ENCODE measurements at places on chromosomes 1 and 21. TPM values are rescaled to one million over a fixed set of nuclear protein-coding genes. Genes with fewer than 3 reads are reported as not detected.

DNA sequence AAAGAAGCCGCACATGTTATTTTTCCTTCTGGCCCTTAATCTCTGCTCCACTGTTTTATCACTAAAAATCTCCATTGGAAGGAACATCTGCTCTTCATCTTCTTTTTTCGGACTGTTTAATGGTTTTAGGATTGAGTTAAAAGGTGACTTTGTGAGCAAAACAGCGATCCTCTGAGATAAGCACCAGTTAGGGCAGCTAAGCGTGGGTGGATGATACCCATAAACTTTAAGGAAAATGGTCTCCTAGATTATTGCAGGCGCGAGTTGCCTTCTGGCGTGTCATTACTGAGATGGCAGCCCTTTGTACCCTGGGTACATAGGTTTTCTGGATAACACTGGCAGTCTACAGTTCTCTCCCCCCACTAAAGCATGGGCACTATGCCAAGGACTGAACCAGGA lies 44.0 kb upstream of the HMGB4 start:
- DNase-seq, result no peak

The C1orf141 gene
- not detected for total RNA-seq

The KCNC4 gene
- total RNA-seq, result 0.44 TPM

GRCh38 chr1:156489166-156489934 lies 11.2 kb downstream of the MEF2D start:
- DNase-seq, result no peak

The SPSB1 gene
- total RNA-seq, result 21.6 TPM

The WNT3A gene
- total RNA-seq, result not detected

The OR2L3 gene
- total RNA-seq, result not detected

GRCh38 chr1:167720965-167721616 lies 691 bp upstream of the MPZL1 start:
- peak; percentile 63 for DNase-seq

The IVL gene
- total RNA-seq, result not detected

DNA sequence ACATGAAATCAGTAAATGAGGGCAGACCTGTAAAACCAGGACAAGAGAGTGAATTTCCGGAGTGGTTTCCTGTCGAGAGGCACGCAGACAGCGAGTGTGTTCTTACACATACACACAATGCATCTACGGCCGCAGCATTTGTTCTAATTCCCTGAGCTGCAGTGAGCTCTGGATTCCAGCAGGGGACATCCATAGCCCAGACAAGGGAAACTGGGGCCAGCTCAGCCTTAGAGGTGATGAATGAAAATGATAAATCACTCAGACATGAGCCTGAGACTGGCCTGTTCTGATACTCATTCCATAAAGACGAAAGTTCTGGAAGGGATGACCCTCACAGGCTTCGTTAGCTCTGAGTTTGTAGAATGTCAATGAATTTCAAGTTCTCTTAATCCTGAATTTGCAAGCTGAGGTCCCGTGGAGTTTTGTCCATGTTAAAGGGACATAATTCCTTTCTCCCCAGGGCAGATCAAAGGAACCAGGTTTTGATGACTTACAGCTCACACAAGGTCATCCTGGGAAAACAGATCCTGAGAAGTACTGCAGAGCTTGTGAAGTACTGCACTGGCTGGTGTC lies 207.9 kb upstream of the C1orf87 start:
- DNase-seq, result peak; percentile 86

The LCE2C gene
- total RNA-seq, result not detected

The C1orf53 gene
- 3.4 TPM for total RNA-seq

GRCh38 chr1:219269171-219269570 lies 95.5 kb downstream of the LYPLAL1 start:
- DNase-seq, result no peak

DNA sequence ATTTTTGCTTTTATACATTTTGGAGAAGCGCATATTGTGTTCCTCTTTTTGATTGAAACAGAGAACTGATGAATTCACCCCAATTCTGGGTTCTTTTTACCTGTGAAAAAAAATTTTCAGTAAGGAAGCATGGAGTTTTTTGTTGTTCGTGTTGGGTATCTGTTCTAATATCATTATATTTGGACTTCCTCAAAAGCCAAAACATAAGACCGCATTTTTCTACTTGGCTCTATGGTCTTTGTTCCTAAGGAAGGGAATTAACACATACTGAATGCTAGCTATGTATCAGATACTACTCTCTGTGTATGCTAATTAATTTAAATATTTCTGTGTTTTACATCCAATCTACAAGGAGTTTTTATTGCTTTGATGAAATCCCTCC lies 12.9 kb downstream of the EPB41 start:
- DNase-seq, result no peak

DNA sequence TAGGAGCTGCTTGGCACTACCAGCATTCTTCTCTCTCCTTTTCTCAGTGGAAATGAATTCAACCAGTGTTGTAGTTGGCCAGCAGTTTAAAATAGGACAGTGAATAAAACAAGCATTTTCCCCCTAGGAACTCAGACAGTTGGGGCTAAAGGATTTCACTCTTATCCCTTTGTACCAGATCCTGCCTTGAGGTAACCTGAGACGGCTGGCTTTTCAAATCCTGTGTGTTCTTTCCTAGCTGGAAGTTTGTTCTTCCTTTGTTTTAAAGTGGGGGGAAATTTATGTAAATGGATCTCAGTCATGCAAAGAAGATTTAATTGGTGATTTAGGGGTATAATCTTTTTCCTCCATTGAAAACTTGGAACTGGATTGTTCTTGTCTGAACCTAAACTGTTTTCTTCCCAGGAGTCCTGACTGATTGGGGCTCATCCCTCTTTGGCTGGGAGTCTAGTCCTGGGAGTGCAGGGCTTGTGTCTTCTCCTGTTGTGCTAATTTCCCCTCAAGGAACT lies 23.3 kb downstream of the ZP4 start:
- DNase-seq, result no peak

The TNFRSF1B gene
- 8.7 TPM for total RNA-seq

DNA sequence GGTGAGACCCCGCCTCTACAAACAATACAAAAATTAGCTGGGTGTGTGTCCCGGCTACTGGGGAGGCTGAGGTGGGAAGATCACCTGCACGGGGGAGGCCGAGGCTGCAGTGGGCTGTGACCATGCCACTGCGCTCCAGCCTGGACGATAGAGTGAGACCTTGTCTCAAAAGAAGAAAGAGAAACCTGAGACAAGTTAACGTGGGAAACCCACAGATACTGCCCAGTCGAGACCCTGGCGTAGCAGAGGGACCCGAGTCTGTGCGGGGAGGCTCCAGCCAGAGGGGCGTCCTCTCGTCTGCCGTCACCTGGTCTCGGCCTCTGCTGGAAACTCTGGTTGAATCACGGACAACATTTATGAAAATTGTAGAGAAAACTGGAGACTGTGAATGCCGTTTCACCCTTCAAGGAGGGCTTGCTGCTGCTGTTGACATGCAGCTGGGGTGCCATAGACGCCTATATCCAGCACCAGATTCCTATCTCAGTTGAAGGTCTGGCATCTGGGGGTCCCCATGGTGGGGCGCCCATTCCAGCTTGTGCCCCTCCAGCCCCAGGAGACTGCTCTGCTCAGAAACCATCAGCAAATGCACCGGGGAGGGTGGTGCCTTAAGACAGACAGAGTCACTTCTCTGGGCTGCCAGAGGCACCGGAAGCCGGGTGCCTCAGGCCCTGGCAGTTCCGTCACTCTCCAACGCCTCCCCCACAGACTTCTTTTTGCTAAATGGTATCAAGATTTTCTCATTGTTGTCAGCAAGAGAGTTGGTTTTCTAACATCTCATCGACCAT lies 13.6 kb upstream of the CDK11B start:
- DNase-seq, result no peak

DNA sequence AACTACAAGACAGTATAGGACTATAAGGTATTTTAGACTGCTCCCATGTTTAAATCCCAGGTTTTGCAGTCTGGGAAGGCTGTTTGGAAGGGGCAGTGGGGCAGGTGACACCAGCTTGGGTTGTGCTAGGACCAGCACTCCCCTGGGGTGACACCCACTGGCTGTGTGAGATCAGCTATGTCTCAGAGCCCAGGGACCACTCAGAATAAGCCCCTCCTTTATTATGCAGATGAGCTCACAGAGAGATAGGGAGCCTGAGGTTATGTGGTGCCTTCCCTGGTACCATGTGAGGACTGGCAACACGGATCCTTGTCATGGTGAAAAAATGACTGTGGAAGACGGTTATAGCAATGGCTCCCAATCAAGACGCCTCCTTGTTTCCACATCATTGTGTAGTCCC lies 71.0 kb downstream of the NENF start:
- DNase-seq, result no peak

DNA sequence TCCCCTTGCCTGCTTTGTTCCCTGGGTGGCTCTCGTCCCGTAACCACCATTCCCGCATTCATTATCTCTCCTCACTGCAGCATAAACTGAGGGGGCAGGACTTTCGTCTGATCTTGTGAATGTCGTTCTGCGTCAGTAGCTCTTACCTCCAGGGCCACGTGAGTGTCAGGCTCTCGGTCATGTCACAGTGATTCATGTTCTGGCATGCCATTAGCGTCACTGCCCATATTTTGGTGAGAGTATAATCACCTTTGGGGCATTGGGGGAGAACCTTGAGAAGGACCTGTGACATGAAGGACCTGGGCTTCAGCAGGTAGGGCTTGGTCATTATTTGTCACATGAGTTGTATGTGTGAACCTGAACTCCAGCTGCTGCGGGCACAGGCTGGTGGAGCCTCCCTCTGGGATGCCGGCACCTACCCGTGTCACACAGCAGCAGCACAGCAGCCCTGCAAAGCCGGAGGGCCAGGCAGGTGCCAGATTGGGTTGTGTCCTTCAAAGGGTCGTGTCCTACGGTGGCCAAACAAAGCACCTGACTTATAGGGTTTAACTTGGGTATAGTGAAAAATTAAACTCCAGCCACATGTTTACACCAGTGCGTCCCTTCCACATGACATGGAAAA lies 68.5 kb downstream of the BACE2 start:
- no peak for DNase-seq

DNA sequence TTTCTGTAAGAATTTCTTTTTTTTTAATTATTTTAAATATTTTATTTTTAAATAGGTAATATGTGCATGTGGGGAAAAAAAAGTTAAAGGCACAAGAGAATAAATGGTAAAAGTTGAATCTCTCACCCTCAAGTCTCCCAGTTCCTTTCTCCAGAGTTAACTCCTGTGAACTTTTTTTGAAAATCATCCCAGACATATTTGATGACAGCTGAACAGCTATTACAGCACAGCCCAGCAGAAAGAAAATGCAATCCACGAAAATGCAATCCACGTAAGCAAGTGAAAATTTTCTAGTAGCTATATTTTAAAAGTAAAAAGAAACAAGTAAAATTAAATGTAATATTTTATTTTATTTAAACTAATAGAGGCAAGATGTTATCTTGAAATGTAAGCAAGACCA lies 310.0 kb upstream of the RUNX1 start:
- DNase-seq, result no peak

DNA sequence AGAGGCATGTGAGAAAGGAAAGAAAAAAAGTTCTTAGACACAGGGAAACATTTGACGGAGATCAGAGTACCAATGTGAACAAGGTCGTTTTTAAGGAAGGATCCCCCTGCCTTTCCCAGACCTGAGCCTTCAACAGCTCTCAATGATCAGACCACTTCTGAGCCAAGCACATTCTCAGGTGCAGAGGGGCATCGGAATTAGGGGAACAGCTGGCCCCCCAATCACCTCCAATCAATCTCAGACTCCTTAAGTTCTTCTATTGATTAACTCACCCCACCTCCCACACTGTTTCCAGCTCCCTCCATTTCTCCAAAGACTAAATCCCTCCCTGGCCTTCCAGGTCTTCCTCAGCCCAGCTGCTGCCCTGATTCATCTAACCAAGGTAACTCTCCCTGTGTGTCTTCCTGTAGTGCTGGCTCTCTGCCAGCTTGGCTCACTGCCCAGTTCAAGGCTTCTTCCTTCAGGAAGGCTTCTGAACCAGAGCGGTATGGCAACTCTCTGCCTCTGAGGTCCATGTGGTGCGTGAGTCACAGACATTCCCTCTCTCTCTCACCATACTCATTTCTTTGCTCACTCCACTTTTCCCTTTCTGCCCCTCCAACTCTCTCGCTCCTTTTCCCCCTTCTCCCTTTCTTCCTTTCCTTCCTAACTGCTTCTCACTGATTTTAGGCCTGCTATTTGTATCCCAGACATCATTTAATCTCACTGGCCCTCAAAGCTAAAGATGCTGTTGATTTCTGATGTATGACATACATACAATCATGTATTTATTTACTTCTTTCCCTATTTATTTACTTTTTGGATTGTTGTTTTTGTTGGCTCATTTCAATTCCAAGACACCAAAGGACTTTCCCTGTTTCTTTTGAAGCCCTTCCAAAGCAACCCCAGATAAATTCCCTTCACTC lies 18.1 kb downstream of the CFAP45 start:
- peak; percentile 98 for DNase-seq

DNA sequence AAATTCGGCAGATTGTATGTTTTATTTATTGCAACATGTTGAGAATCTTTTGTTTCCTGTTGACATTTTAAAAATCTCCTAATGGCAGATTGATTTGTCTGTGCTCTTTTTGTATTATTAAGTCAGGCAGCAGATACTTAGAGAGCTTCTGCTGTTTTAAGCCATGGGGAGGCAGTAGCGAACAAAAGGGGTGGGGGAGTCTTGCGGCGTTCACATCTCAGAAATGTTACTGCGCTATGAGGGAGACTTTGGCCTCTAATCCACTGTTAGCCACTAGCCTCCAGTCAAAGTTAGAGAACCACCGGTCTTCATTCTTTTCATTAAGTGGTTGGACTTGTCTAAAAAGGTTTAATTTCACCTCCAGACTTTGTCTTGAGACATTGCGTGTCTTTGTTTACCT lies 93.6 kb downstream of the DYRK1A start:
- no peak for DNase-seq

The DRAXIN gene
- total RNA-seq, result 0.22 TPM

DNA sequence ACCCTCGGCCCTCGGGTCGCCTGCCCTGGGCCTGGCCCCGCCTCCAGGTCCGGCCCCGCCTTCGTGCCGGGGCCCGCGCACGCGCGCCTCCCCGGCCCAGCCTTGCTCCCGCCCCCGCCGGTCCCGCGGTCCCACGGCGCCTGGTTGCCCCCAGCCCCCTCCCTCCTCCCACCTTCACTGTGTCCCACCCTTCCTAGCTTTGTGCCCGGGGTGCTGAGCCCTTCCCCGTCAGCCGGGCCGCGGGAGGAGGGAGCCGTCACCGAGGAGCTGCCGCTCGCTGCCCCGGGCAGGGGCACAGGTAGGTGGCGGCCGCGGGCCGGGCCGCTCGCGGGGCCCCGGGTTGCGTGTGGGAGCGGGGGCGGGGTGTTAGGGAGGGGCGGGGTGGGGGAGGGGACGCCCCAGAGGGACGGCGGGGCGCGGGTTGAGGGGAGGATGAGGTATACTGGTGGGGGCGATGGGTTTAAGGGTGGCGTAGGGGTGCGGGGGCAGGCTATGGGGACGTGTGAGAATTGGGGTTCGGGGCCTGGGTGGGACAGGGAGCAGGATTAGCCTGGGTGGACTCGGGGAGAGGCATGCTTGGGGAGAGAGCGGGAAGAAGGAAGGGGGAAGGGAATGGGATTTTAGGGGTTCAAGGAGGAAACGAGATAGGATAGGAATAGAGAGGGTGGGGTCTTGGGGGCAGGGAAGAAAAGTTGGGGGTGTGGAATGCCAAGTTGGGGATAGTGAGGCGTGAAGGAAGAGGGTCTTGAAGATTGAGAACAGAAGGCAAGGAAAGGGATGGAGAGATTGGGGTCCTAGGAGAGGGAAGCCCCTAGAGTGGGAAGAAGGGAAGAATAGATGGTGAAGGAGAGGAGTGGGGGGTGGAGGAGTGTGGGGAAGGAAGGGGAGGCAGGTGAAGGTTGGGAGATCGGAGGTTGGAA lies at the start of gene LRRC42:
Gene LRRC42 (plus strand): TSS at position 99 of the 920 bp plus-strand sequence. CDS start 5,650 bp downstream, outside the sequence.
- no peak for DNase-seq

- DNase-seq, result no peak
These were observed 59.6 kb downstream of the CC2D1B start for GRCh38 chr1:52306227-52307006.

The MYBPH gene
- not detected for total RNA-seq

All from lung microvascular endothelial cell (primary cell).